ENCODE measurements at places on chromosomes 4 and X.

DNA sequence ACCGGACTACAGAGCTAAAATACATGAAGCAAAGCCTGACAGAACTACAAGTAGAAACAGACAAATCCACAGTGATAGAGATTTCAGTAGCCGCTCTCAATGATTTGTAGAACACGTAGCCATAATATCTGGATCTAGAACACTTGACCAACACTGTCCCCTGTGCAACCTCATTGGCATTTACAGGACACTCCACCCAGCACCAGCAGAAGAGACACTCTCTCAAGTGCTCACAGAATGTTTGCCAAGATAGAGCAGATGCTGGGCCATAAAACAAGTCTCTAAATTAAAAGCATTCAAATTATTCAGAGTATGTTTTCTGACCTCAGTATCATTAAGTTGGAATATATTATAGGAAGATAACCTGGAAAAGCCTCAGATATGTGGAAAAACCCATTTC, 21.7 kb downstream of the HTT start:
- no peak for DNase-seq

- no peak for DNase-seq
Observed at GRCh38 chr4:125369098-125369497, 54.3 kb downstream of the FAT4 start.

DNA sequence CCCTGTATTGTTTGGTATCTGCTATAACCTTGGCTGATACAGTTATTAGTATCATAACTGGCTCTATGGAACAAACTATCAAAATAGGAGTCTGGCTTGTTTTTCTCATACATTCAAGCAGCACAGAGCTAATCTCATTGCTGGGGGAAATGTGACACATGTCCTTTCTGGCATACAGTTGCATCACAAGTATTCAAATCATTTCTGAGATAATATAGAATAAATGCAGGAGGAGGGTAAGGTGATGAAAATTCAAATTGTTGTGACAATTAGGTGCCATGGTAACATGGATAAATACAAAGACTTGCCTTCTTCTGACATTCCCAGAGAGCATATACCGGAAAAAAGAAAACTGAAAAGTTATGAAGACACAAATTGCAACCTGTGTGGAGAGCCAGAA, 2706.8 kb downstream of the ARAP2 start:
- DNase-seq = no peak

DNA sequence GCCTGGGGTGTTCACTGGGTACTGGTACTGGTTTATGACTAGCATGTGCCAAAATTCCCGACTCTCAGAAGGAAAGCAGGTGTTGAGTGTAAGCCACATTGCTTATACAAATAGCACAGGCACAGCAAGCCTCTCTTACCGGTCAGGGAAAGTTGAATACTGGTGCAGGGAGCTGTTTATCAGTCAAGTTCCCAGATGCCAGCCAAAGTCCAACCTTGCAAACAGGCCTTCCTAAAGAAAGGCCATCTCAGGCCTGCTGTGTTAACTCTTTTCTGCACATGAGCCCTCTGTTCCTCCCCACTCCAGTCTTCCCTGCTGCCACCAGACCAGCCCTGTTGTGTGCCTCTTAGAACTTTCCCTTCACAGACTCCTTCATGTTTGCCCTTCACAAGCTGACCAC, 34.2 kb downstream of the PKD2 start:
- no peak for DNase-seq

DNA sequence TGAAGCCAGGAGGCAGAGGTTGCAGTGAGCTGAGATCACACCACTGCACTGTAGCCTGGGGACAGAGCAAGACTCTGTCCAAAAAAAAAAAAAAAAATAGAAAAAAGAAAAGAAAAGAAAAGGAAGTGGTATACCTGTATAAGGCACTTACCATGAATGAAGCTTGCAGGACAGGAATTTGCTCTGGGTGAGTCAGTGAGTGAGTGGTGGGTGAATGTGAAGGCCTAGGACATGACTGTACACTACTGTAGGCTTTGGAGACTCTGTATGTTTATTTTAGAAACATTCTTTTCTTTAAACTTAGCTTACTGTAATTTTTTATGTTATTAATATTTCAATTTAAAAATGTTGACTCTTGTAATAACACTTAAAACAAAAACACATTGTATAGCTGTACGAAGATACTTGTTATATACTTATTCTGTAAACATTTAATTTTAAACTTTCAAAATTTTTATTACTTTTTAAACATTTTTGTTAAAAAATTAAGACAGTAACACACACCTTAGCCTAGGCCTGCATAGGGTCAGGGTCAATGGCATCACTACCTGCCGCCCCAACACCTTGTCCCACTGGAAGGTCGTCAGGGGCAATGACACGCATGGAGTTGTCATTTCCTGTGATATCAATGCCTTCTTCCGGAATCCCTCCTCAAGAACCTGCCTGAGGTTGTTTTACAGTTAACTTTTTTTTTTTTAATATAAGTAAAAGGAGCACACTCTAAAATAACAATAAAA, 78.7 kb downstream of the CLNK start:
- DNase-seq = no peak

DNA sequence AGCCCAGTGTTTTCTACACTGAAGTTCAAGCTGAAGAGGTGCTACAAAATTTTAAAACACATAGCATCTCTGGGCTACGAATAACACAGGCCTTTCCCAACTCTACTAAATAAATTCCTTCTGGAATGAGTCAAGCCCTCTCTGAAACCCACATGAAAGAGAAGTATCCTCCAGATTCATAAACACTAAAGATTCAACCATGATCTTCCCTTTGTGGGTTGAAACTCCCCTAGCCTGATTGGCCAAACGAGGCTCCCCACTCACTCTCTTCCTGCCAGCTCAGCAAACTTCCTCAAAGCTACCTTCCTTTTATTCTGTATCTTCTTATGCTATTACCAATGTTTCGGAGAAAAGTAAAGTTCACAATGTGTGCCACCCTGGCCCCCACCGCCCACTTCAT, 95.4 kb downstream of the NKX6-1 start:
- no peak for DNase-seq

DNA sequence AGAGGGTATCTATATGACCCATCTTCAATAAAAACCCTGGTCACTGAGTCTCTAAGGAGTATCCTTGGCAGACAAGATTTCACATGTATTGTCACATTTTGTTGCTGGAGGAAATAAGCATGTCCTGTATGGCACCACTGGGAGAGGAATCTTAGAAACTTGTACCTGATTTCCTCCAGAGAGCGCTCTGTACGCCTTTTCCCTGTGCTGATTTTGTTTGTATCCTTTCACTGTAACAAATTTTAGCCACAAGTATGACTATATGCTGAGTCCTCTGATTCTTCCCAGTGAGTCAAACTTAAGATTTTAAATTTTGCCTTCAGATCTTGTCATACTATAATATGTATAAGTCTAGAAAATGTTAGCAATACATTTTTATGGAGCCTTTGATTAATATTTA, 102.8 kb downstream of the ITIH6 start:
- DNase-seq = no peak

- no peak for DNase-seq
Observed at GRCh38 chrX:148204195-148204594, 223.1 kb downstream of the FMR1NB start.

DNA sequence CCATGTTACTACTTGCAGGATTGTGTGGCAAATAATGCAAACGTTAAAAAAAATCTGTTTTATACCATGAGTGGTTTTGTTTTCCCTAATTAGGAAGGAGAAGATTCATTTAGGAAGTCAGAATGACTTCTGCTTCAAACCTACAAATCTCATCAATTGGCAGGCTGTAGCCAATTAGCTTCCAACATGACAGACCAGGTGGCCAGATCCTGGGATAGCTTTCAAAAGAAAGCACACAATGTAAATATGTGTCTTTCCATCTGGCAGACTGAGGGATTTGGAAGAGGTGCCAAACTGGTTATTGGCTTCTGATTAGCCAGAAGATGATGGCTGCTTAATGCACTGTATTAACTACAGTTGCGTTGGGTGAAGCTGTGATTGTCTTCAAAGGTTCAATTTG, 432.8 kb downstream of the ANKRD50 start:
- no peak for DNase-seq

DNA sequence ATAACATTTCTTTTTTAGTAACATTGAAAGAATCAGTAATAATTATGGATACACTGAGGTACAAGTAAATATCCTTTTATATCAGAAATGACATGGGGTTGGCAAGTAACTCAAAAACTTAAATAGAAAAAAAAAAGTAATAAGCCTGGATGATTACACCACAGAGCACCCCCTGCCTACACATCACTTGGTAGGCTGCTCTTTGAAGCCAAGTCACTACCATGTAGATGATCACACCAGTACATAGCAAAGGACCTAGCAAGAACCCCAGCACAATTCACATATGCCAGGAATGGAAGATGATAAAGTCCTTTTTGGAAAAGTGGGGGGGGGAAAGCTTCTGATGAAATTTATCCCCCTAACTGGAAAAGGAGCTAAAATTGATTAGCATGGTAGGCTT, 56.9 kb downstream of the METTL14 start:
- DNase-seq = no peak

DNA sequence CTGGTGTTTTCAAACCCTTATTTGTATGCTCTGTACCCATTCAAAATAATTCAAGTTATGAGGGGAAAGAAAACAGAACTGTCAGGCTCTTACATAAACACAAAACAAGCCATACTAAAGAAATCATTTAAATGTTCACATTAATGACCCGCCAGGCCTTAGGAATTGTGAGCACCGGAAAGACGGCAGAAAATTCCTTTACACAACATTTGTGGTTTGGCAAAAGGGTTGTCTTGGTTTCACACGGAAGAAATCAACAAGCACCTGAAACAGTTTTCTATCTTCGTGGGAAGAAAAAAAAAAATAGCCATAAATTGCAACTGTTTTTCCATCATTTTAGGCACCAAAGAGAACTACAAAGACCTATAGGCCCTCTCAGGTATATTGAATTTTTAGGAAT, 188.5 kb upstream of the FTHL17 start:
- no peak for DNase-seq

DNA sequence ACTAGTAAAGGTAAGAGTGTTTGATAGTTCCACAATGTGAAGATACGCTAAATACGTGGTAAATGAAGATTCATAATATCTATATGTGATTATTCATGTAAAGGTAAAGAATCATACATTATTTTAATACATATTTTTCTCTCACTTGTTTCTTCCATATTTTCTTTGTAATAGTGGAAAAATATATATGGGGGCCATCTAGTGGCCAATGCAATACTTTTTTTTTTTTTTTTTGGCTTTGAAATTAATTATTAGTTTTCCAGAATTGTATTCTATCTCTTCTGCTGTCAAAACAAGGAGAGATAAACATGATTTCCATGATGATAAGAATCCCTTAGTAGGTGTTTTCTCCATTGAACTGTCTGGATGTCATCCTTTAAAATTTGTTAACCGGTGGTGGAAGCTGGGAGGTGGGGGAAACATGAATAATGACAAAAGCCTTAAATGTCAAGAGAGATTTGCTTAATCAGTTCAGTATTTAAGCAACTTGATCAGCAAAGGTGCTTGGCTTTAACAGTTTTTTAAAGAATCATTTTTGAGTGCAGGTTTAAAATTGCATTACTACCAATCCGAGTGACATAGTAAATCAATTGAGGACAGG, 508.7 kb upstream of the HTR2C start:
- no peak for DNase-seq

DNA sequence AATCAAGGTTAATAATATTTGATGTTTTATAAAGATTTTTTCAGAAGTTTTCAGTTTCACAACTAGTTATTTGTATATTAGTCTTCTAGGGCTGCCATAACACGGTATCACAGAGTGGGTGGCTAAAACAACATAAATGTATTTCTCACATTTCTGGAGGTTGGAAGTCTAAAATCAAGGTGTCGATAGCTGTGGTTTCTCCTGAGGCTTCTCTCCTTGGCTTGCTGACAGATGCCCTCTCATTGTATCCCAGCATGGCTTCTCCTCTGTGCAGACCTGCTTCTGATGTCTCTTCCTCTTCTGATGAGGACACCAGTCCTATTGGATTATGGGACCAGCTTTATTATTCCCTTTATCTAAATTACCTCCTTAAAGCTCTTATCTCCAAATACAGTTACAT, 1456.6 kb downstream of the STIM2 start:
- no peak for DNase-seq

DNA sequence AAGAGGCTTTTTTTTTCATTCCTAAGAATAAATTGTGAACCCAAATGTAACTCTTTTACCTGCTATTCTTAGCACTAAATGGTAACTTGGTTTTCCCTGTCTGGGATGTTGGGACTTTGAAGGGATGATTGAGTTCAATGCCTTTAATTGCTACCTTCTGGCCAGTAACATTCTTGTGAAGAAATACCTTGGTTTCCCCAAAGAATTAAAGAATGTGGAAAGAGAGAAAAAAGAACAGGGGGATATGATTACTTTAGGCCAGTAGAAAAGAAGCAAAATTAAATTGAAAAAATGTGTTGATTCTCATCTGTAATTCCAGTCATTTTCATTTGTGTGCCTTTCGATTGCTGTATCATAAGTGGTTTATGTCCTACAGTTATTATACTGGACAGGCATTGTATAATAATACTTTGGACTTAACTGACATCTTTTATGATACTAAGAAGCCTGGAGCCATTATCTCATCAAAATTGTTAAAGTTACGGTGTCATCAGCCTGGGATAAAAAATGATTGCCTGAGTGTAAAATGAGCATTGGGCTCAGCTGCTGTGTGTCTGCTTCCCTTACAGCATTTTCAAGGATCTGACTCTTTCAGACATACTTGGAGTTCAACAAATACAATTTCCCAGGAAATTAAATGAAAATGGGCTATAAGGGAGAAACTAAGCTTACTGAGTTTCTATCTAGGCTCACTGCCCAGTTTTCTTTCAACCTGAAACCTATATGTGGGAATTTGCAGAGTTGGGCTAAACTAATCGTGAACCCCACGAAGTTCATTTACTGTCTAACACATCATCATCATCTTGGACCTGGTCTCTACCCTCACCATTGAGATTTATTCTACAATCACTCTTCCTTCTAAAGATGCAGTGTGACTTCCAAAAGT, 146.3 kb downstream of the SHROOM3 start:
- DNase-seq = no peak

DNA sequence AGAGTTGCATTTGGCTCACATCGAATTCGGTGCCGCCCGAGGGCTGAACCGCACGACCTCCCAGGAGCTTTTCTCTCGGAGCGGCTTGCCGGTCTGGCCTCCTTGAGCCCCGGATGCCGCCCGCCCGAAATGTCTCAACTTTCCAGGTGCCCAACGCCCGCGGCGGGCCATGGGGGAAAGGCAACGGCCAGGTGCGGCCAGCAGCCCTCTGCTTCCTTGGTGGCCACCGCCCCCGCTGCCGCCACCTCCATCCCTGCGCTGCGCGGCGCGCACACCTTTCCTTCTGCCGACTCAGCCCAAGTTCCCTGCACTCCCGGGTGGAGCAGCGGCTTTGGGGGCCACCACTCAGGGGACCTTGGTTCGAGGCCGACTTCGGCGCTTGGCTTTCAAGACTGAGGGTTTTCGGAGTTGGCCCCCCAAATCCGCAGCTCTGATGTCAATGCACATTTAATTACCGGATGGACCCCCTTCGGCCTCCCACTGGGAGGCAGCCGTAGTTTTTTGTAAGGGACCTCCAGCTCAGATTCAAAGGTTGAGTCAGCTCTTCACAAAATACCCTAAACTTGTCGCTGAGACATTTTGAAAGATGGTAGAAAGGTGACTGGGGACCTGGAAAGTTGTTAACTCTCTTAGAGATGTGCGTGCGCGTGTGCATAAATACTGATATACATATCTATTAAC, 1.1 kb downstream of the AFF2 start:
- no peak for DNase-seq

All from stimulated activated CD4-positive, alpha-beta T cell treated with anti-CD3 and anti-CD28 coated beads, Interleukin-1b, Interleukin-23, amount 100 ng/mL, for 1 hour (primary cell).